ENCODE measurements at places on chromosomes 1 and 21.

- no peak for DNase-seq
Observed at GRCh38 chr1:64121766-64122385, 81.5 kb upstream of the UBE2U start.

GRCh38 chr1:201051399-201051798, 27.9 kb upstream of the KIF21B start:
- no peak for DNase-seq

DNA sequence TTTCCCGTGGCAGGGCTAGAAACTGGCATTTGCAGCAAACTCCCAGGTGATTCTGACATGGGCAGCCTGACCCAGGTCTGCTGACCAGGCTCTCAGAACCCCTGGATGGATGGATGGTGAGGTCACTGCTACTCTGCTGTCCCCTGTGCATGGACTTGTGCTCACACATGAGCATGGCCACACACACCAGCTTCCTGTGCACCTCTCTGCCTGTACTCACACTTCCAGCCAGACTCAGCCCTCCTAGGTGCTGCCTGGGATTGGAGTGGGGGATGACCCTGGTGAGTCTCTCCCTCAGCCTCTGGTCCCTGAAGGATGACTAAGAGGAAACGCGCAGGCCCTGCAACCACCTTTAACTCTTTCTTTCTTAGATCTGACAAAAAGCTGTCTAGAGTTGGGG, 361.1 kb downstream of the HHAT start:
- no peak for DNase-seq

DNA sequence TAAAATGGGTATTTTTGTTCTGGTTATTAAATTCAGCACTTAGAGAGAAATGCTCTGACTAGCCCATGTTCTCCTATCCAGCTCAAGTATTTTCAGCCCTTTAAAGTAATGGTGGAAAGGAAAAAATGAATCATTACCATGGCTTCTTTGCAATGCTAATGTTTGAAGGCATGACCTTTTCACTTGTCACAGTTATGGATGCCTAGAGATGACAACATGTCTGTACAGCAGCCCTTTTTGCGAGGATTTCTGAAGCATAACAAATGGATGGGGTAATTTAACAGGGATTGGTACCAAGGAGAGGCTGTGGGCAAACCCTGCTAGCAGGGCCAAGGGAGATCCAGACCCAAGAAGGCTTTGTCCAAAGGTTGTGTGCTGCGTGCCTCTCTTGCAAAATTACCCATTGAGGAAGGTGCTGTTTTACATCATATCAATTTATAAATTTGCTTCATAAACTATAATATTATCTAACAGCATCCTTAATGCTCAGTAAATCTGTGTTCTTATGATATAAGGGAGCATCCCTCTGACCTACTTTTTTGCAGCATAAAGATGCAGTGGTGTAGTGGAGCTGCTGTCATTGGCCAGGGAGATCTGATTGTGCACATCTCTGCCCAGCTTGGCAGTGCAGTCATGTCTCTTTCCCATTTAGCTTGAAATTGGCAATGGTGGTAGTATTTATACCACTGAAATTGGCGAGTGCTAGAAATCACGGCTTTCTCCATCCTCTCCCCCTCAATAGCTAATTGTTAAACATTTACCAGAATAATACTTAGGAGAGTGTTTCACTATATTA, 327.1 kb downstream of the PCP4 start:
- no peak for DNase-seq

DNA sequence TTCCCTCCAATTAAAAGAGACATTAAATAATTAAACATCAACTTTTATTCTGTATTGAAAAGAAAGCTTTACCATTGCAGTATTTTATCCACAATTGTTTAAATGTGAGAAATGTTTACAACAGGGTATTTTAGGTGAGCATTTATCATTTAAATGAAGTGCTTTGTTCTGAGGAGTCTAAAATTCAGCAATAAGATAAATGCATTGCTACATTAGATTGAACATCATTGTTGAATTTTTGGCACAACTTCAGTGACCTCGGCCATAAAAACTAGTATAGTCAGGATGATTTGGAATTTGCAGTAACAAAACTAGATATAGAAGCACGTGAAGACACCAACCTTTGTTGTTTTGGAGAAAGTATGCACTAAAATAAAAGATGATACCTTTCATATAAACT, 692.9 kb downstream of the USP25 start:
- DNase-seq = no peak

DNA sequence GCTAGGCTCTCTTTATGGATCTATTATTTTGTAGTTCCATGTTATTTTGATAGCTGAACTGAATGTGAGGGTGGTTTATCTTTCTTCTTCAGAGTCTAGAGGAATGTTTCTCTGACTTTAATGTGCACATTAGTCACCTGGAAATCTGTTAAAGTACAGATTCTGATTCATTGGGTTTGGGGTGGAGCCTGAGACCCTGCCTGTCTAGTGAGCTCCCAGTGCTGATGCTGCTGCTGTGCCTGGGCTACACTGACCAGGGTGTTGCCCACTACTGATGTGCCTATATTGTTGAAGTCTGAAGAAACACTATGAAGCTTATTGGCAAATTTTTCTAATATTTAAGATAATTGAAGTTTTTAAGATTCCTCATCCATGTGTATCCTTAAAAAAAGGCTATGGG, 35.9 kb downstream of the CD46 start:
- DNase-seq = no peak

- no peak for DNase-seq
Observed at GRCh38 chr1:40477678-40478053, 576 bp downstream of the ZFP69 start.

DNA sequence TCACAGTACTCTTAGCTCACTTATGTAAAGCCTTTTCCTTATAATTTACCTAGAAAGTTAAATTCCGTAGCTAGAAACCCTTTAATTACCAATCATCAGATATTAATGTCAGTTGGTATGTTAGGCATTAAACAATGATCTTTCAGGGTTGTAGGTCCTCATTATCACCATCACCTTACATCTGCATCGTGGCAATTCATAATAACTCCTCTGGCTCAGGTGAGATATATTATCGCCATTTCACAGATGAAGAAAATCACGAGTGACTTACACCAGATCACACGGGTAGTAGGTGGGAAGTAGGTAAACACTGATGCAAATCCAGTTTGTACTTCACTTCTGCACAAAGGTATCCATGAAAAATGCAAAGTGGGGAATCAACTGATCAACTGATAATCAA, 639 bp downstream of the NUP133 start:
- DNase-seq = no peak

DNA sequence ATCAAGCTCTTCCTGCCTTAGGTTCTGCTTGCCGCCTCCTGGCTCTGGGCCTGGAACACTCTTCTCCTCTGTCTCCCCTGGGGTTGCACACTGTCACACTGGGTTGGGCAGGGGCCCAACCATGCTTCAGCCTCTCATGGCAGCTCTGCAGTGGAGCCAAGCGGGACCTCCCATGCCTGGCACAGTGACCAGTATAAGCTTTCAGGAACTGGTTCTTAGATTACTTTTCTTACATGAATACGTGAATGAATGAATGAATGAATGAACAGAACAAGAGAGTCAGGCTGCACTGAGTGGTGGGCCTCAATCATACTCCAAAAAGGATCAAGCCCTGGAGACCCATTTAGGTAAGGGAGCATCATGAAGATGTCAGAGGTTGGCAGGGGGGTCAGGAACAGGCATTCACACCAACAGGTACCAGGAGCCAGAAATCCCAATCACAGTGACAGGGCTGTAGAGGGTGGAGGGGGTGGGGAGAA, 30.8 kb upstream of the TMEM125 start:
- no peak for DNase-seq

All from retinal pigment epithelial cell (primary cell).